ENCODE measurements at places on chromosomes 2 and 18.
A peak's percentile ranks its signal among the peaks of the same experiment; 100 is the strongest.

DNA sequence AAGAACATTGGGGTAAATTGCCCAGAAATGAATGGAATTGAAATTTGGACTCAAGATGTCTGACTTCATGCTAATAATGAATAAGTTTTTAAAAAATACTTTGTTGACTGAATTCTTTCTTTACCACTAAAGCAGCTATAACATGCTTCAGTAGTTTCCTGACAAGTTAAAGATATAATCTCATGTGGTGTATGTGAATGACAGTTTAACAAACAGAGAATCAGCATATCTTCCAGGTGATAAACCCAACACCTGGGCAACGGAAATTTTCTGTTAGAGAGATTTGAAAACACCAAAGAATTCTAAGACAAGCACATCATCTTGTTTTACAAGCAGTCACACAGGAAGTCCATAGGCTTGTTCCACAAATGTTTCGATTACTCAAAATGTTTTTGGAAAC lies 372.6 kb upstream of the VRK2 start:
- no peak for DNase-seq

GRCh38 chr2:239966029-239966852 lies 58.9 kb downstream of the NDUFA10 start:
- DNase-seq = no peak

GRCh38 chr18:11320986-11321385 lies 171.6 kb upstream of the PIEZO2 start:
- DNase-seq = no peak

DNA sequence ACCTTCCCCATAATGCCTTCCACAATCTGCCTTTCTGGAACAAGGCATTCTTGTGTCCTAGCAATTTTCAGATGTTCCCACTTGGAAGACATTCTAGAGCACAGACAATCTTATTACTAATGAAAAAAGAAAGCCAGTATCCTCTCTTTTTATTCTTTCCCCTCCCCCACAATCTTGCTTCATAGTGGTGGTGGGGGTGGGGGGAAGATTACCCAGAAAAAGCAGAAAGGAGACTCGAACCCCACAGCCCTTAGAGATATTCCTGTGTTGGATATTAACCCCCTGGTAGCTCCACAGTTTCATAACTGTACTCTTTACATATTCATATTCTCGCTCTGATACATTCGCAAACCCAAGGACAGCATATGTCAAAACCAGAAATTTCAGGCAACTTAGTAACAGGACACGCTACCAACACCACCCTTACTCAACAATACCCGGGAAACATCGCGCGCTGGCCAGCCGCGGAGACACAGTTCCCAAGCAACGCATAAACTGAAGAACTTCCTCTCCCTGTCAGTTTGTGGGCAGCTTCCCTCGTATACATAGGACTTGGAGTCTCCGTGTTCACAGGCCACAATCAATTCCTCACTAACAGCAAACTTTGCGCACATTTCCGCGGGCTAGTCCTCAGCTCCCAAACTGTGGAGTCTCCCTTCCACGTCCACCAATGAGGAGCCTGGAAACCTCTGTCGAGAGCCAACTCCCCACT lies 793 bp downstream of the NR4A2 start:
- DNase-seq = peak; percentile 62

DNA sequence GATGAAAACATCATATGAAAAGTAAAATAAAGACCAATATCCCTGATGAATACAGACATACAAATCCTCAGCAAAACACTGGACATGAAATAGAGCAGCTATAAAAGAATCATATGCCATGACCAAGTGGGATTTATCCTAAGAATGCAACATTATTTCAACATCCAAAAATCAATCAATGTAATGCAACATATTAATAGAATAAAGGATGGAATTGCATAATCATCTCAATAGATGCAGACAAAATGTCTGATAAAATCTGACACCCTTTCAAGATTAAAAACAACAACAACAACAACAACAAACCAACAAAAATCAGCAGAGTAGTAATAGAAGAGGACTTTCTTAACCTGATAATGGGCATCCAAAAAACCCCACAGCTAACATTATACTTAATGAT lies 63.8 kb upstream of the IL1R1 start:
- DNase-seq = no peak

Measured in CD4-positive, alpha-beta T cell treated with Interferon alpha-2 for 1 hour (primary cell).